Right atrium auricular region (tissue), 2 donors: ENCODE measurements at places on chromosomes 6 and 20. TPM values are rescaled to one million over a fixed set of nuclear protein-coding genes. Genes with fewer than 3 reads are reported as not detected.
A peak's percentile ranks its signal among the peaks of the same experiment; 100 is the strongest.

MBOAT1 gene
- total RNA-seq: 7.0 TPM

FBXO9 gene
- 50.5 TPM for total RNA-seq

DNA sequence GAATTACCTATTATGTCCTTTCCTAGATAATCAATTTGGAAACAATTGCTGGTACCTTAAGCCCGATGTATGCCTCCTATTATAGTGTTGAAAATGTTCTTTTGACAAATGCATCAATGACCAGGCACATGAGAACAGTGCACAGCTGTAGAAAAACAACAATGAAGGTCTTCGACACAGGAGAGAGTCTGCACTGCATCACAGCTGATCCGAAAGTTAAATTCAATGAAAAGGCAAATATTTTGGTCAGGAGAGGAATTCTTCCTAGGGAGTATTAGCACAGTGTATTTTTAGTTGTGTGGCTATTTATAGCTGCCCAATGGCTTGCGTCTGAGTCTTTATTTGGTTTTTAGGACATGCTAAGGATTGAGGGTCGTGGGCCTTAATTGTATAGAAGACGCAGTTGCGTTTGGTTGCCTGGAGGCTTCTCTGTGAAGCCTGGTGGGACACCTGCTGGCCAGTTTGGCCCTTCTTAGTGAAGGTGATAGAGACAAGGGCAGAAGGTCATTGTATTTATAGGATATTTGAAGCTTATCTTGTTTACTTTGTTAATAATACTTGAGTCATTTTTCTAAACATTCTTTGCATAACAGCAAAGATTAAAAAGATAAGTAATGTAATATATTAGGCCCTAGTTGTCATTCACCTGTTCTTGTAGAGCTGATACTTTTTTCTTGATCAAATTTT lies 72.3 kb downstream of the CDYL start:
- H3K27ac ChIP-seq: no peak overlapping the region
- no peak for DNase-seq
- H3K36me3 ChIP-seq: no peaks in the 10 kb centered on the region

- H3K36me3 ChIP-seq: no peaks in the 10 kb centered on the region
- H3K4me1 ChIP-seq: no peaks in the 10 kb centered on the region
These were observed at the start of gene ME1 for GRCh38 chr6:83430611-83431544. ME1 (minus strand) TSS chr6:83431051; CDS start chr6:83430954, 97 bp downstream.

ABHD16B gene
- total RNA-seq: not detected

RBPJL gene
- total RNA-seq: not detected

DNA sequence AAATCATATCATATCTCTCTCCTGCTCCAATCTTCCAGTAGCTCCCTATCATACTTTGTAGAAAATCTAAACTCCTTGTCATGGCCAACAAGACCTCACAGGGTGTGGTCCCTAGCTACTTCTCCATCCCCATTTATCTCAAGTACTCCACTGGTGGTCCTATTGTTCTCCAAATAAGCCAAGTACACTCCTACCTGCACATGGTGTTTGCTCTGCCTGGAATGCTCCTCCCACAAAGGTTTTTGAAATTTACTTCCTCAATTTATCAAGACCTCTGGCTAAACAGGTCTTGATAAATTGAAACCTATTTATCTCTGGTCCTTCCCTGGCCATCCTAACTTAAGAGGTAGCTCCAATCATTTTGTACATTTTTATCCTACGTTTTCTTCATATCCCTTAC lies 12.1 kb downstream of the TMX4 start:
- no peaks in the 10 kb centered on the region for H3K4me1 ChIP-seq
- peaks cover 10% of the 10 kb centered on the region for H3K36me3 ChIP-seq
- H3K4me3 ChIP-seq: no peak overlapping the region
- DNase-seq: no peak
- H3K27ac ChIP-seq: no peak overlapping the region
- H3K27me3 ChIP-seq: no peaks in the 10 kb centered on the region

- no peaks in the 10 kb centered on the region for H3K36me3 ChIP-seq
- no peak for DNase-seq
- H3K4me1 ChIP-seq: no peaks in the 10 kb centered on the region
These were observed 56.0 kb downstream of the SMOC2 start for GRCh38 chr6:168496997-168497331.

- no peaks in the 10 kb centered on the region for H3K27me3 ChIP-seq
- H3K27ac ChIP-seq: no peak overlapping the region
- H3K36me3 ChIP-seq: no peaks in the 10 kb centered on the region
- no peak for DNase-seq
- no peak overlapping the region for H3K4me3 ChIP-seq
These were observed 373.0 kb downstream of the ZFAND3 start for GRCh38 chr6:38192487-38192886.

- H3K27me3 ChIP-seq: no peaks in the 10 kb centered on the region
- H3K4me1 ChIP-seq: no peaks in the 10 kb centered on the region
- no peak overlapping the region for H3K27ac ChIP-seq
- H3K36me3 ChIP-seq: no peaks in the 10 kb centered on the region
- no peak overlapping the region for H3K4me3 ChIP-seq
- DNase-seq: no peak
These were observed 553.9 kb downstream of the PTPRT start for GRCh38 chr20:42635699-42636411.

DNA sequence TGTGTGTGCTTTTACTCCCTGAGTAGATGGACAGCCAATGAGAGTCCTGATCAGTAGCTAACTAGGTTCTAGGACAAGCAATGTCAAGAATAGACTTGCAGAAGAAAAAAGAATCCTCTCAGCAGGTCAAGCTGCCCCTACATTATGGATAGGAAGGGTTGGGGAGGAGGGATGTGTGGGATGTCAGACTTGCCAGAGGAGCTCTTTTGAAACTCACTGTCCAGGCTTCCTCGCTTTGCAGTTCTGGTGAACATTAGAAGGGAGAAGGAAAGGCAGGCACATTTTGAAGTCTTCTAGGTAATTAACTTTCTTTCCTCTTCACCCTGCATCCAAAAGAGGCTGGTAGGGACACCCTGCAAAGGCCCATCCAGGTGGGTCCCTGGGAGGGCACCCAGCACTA lies 48.7 kb downstream of the SYNE1 start:
- DNase-seq: no peak
- H3K36me3 ChIP-seq: no peaks in the 10 kb centered on the region
- H3K4me3 ChIP-seq: no peak overlapping the region
- H3K27me3 ChIP-seq: no peaks in the 10 kb centered on the region

DNA sequence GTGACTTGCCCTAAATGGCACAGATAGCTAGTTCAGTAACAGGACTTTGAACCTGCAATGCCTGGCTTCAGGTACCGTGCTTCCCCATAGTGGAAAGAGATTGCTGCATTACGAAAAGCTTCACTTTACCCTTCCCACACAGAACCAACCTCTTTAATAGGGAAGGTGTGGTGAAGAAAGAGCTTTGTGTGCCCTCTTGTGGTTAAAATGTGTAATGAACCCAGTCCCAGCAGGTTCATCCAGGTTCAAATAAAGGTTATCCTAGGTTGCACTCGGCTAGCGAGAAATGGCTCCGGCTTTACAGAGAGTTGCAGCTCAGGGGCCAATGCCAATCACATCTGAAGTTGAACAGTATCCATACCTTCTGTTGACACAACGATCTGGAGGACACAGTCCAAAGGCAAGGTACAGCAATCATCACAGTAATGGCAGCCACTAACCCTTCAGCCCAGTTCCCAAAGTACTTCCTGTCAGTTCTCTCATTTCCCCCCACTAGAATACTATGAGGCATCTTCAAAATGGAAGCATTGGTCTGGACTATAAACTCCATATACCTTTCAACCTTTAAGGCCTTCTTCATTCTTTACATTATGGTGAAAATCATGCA lies 3.0 kb downstream of the DEFB115 start:
- no peak for DNase-seq
- no peak overlapping the region for H3K27ac ChIP-seq
- H3K4me3 ChIP-seq: no peak overlapping the region

TAAR8 gene
- total RNA-seq: not detected

SLC9A8 gene
- total RNA-seq: 6.3 TPM

DNA sequence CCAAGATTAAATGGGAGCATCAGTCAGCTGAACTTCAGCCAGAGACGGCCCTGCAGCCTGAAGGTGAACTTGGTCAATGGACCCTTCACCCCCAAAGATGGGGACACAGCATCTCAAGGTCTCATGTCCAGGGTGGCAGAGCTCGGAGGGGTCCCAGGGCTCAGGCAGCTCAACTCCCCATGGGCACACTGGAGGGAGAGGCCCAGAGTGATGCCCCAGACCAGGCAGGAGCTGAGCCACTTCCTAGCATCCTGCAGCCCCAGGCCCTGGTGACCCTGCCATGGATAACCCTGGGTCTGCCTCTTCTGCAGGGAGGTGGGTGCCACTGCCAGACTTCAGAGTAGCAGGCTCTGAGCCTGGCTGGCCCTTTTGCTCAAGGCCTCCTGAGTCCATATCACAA lies 27.5 kb upstream of the EMILIN3 start:
- H3K4me1 ChIP-seq: no peaks in the 10 kb centered on the region
- H3K4me3 ChIP-seq: no peak overlapping the region
- no peak for DNase-seq

- no peaks in the 10 kb centered on the region for H3K27me3 ChIP-seq
- no peak overlapping the region for H3K27ac ChIP-seq
- no peak overlapping the region for H3K4me3 ChIP-seq
- no peaks in the 10 kb centered on the region for H3K4me1 ChIP-seq
These were observed 180.6 kb upstream of the STXBP5 start for GRCh38 chr6:147023581-147023980.

SH3BGRL2 gene
- total RNA-seq: 15.5 TPM

DNA sequence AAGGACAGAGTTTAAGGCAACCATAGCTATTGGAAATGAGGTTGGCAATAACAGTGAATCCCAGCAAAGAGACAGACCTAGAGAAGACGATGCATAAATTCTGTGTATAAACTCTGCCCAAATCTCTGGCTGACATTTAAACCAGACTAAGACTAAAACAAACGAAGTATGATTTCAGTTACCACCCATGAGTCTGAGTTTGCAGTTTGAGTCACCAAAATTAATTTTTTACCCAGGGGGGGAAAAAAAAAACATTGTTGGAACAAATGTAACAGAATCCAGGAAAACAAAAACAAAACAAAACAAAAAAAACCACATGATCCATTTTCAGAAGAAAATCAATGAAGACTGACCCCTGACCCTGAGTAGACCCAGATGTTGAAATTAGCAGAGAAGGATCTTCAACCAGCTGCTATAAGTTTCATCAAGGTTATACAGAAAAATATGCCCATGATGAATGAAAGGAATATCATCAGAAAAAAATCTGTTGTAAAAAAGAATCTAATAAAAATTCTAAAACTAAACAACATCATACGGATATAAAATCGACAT lies 190.8 kb downstream of the GMDS start:
- no peak for DNase-seq
- no peak overlapping the region for H3K27ac ChIP-seq
- no peaks in the 10 kb centered on the region for H3K27me3 ChIP-seq

GRCh38 chr6:104954190-104954797 lies 2.6 kb upstream of the LIN28B start:
- H3K27ac ChIP-seq: no peak overlapping the region
- H3K36me3 ChIP-seq: no peaks in the 10 kb centered on the region
- no peak overlapping the region for H3K4me3 ChIP-seq
- H3K27me3 ChIP-seq: peaks cover 33% of the 10 kb centered on the region

DNA sequence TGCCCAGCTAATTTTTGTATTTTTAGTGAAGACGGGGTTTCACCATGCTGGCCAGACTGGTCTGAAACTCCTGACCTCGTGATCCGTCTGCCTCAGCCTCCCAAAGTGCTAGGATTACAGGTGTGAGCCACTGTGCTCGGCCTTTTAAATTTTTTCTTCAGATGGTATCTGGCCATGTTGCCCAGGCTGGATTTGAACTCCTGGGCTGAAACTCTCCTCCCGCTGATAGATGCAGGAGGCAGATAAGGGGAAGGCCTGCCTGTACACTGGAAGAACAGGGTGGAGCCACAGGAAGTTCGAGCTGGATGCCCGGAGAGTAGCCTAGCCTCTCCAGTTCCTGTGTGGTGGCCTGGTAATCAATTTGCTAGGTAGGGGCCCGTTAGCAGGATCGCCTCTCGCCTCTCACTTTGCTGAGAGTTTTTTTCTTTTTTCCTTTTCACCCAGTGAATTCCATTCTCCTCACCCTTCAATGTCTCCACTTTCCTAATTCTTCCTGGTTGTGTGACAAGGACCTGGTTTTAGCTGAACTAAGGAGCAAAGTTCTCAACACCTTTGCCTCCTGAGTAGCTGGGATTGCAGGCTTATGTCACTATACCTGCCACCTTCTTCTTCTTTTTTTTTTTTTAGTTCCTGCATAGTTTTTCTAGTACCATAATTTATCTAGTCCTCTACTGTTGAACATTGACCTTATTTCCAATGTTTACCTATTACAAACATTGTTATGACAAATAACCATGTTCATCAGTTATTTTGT lies 19.4 kb upstream of the ITCH start:
- H3K27ac ChIP-seq: no peak overlapping the region
- no peaks in the 10 kb centered on the region for H3K36me3 ChIP-seq
- no peaks in the 10 kb centered on the region for H3K27me3 ChIP-seq

GRCh38 chr6:17583811-17584210 lies 16.3 kb upstream of the FAM8A1 start:
- no peak for DNase-seq
- peak overlapping the region; percentile 67 for H3K27ac ChIP-seq
- no peaks in the 10 kb centered on the region for H3K4me1 ChIP-seq
- no peaks in the 10 kb centered on the region for H3K27me3 ChIP-seq
- peak overlapping the region; percentile 16 for H3K4me3 ChIP-seq
- no peaks in the 10 kb centered on the region for H3K36me3 ChIP-seq

GRCh38 chr6:84498905-84499304 lies 265.5 kb downstream of the TBX18 start:
- H3K4me3 ChIP-seq: no peak overlapping the region
- no peak overlapping the region for H3K27ac ChIP-seq
- no peaks in the 10 kb centered on the region for H3K27me3 ChIP-seq
- no peaks in the 10 kb centered on the region for H3K36me3 ChIP-seq
- no peak for DNase-seq

DNA sequence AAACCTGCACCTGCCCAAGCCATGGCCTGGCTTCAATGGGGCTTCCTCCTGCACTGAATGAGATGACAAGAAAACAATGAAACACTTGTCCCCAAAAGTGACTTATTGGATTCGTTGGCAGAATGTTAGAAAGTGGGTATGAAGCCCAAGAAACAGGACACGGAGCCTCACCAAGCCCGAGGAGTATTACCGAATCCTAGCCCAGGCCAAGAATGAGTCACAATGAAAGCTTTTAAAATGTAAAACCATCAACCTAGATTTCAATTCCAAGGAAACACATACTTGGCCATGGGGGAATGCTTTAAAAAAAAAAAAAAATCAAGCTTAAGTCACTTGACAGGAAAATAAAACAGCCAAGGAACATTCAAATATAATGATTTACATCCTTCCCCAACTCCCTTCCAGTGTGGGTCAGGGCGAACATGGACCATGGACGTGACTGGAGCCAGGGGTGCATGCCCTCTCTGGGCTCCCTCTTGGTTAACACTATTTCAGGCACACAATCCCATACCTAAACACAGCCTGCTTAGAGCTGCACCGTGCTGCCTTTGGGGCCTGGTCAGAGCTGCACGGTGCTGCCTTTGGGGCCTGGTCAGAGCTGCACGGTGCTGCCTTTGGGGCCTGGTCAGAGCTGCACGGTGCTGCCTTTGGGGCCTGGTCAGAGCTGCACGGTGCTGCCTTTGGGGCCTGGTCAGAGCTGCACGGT lies 3.1 kb upstream of the STX16 start:
- H3K27ac ChIP-seq: no peak overlapping the region
- no peaks in the 10 kb centered on the region for H3K27me3 ChIP-seq
- peaks cover 15% of the 10 kb centered on the region for H3K4me1 ChIP-seq
- H3K4me3 ChIP-seq: no peak overlapping the region
- H3K36me3 ChIP-seq: no peaks in the 10 kb centered on the region

GRCh38 chr6:12973386-12973785 lies 256.8 kb downstream of the PHACTR1 start:
- DNase-seq: no peak
- H3K27ac ChIP-seq: no peak overlapping the region
- H3K36me3 ChIP-seq: no peaks in the 10 kb centered on the region
- H3K27me3 ChIP-seq: no peaks in the 10 kb centered on the region

FAM162B gene
- total RNA-seq: 4.8 TPM

HLA-DRB1 gene
- total RNA-seq: 37.6 TPM
